Choroid plexus epithelial cell (primary cell): ENCODE measurements at places on chromosomes 7 and 10.

DNA sequence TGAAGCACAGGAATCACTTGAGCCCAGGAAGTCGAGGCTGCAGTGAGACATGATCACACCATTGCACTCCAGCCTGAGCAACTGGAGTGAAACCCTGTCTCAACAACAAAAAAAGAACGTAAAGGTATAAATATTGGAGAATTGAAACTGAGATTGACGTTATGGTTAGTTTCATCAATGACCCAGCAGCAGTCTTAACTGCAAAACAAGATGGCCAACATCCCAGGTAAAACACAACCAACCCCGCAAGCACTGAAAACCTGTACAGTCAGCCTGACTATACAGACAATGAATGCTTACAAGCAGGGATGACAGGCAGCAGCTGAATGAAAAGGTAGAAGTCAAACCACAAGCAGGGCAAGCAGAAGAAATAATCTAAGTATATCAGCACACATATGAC, 34.7 kb downstream of the WAPL start:
- DNase-seq, result no peak

GRCh38 chr10:6624392-6624791, 44.3 kb upstream of the PRKCQ start:
- DNase-seq, result no peak

- DNase-seq, result no peak
These were observed 18.9 kb downstream of the APBB1IP start for GRCh38 chr10:26457088-26457487.

DNA sequence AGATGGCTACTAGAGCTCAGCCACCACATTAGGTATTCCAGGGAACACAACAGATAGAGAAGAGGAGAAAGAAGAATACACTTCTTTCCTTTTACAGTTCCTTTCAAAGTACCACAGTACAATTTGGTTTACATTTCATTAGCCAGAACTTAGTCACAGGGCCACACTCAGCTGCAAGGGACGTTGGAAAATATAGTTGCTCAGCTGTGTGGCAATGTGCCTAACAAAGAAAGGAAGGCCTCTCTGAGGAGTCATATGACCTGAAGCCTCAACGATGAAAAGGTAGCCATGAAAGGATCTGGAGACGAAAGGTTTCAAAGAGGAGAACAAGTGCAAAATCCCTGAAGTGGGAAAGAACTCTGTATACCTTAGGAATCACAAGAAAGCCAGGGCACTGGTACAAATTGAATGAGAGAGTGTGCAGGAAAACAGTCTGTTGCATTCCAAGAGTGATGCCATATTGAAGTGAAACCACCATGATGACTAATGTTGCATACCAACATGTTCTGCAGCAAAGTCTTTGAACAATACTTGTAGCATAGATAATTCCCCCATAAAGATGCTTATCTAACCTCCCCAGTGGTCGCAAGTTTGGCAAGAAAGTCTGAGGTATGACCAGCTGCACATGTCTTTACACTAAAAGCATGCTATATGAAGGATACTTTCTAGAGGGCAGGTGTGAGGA, 278.9 kb downstream of the HPSE2 start:
- peak; percentile 0 for DNase-seq

GRCh38 chr7:4803397-4804241, 28.2 kb downstream of the AP5Z1 start:
- no peak for DNase-seq

DNA sequence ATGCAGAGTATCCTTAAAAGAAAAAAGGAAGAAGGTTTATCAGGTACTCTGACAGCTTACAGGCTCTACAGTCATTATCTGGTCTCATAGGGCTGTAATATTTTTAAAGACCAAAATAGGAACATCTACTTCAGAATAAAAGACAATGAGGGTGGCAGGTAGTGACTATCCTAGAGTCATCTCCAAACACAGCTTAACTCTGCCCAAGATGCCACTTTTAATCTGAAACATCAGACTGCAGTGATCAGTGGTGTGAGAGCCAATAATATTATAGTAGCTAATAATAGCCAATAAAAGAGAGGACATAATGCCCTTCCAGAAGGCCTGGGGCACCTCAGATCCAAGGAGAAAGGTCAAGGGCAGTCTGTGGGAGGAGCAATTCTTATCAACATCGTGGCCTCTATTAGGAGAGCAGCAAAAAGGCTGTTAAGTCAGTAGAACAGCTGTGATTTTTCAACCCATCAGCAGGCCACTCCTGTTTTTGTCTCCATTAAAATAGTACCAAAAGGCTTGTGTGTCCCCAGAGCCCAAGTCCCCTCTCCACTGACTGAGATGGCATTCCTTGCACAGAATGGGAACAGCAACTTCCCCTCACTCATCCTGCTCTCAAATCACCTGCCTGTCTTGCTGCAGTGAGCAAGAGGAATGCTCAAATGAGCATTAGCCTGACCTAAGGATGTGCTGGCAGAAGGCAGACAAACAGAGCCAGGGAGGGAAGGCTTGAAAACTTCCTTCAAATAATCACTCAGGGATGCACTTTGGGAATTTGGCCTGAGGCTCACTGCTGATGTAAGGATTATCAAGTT, 20.7 kb upstream of the SPOCK2 start:
- DNase-seq, result no peak

DNA sequence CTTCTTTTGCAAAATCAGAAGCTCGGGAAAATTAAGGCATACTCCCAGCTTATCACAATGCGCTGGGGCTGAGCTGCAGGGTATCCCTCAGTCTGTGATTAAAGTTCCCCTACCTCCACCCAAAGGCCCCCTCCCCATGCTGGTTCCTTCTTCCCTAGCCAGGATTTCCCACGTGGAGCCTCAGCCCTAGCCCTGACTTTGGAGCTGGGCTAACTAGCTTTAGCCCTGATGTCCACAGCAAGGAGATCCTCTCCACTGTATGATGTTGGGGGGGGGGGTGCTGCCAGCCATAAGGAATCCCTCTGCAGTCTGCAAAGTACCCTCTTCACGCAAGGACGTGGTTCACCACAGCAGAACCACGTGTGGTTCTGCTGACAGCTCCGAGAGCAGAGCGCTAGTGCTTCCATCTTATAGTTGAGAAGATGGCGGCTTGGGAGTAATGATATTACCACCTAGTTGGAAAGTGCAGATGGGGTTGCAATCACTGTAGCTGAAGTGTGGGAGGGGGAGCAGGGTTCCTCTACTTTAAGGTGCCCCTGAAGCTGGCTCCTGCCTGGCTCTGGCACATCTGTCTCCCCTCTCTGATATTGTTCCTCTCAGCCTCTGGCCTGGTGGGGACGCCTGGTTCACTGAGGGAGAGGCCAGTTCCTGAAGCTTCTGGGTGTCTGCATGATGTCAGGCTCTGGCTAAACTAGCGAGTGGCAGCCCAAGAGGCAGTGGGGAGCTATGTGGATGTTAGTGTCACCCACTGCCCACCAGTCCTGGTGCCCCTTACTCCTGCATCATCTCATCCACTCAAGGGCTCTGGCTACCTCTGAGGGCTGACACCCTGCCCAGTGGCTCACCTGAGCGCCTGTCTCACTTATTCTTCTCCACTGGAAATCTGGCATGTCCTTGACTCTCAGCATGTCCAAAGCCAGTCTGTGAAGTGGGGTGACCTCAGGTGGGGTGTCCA, 270.7 kb downstream of the RPS24 start:
- no peak for DNase-seq

- peak; percentile 78 for DNase-seq
These were observed 1.2 kb upstream of the GTPBP4 start for GRCh38 chr10:986881-987619.
